ENCODE measurements at places on chromosomes 1 and 21.

GRCh38 chr21:38819051-38819718 lies 13.5 kb downstream of the ETS2 start:
- DNase-seq = no peak

- peak; percentile 16 for DNase-seq
Measured at GRCh38 chr1:41313661-41314131, 47.5 kb upstream of the FOXO6 start.

DNA sequence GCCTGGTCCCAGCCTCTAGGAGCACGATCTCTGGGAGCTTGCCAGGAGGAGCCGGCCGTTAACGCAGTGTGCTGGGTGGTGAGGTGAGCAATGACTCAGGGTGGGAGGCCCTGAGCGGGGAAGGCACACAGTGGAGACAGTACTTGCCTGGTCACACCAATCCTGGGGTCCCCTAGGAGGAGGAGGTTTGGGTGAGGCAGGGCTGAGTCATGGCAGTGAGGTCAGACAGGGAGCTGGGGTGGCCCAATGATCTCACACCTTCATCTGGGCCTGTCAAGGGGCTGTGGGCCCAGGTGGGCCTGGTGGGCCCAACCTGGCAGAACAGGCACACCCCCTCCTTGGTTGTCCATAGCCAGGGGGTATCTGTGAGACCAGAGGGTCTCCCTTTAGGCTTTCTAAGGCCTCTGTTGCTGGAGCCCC lies 8.6 kb upstream of the EDN2 start:
- no peak for DNase-seq

DNA sequence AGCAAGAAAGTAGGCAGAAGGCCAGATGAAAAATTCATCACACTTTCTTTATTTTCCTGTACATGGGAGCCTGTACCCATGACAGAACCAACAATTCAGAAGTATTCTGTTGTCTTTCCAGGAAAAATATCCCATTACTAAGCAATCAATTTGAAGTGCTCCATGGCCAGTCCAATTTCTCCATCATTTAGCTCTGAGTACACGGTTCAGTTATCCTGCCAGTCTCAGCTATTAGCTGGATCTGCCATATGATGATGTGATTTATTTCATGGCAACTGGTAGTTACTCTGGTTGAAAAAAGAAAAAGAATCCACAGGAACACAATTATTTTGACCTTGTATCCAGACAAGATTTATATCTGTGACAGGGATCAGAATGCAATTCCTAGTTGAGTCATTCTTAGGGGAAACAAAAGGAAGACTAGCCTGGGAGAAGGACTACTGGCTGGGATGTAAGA lies 70.6 kb upstream of the GORAB start:
- no peak for DNase-seq

DNA sequence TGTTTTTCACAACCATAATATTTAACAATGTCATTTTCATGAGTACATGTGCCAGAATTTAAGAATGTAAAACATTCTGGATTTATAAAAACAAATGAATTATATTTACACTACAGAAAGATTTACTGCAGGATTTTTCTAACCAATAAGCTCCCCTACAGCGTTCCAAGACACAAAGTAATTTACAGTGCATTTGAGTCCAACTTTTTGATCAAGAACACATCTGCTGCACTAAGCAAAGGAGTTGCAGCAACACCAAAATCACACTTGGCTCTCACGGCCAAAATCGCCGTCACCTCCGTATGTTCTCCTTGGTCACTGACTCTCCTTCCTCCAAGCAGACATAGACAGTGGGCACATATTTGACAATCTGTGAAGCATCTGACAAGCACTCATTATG lies 7.7 kb downstream of the VPS26C start:
- no peak for DNase-seq

DNA sequence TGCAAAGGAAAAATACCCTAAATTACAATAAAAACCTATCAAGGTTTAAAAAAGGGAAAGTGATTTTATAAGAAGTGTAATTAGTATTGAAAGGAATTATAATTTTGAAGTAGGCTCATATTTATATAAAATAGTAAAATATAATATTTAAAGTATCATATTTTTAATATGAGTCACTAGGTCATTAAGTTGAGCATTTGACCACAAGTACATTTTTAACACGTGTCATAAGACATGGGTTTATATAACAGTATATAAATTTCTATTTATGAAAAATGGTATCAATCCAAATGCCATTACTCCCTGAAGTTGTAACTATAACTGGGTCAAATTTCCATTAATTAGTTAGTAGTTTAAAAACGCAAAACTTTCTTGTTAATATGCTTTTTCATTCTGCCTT lies 365.9 kb downstream of the COL11A1 start:
- no peak for DNase-seq

- no peak for DNase-seq
Measured at GRCh38 chr1:11458811-11459275, 20.1 kb upstream of the DISP3 start.

GRCh38 chr1:168918860-168919741 lies 187.4 kb upstream of the ATP1B1 start:
- DNase-seq = no peak

DNA sequence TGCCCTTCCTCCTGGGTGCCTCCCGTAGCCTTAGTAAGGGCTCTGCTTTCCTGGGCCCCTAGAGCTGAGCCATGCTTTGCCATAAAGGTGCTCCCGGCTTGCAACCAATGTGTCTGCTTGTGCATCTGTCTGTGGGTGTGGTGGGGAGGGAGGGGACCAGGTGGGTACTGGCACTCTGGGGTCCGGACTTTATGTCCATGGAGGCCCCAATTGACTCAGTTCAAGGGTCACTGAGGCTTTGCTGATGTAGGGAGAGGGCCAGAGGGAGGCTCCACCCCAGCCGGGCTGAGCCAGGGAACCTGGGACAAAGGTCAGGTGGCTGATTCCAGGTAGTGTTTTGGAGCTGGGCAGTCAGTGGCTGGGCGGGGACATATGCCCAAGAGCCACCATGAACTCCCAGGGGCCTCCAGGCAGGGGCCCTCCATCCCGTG lies 15.0 kb downstream of the TNFRSF25 start:
- no peak for DNase-seq

GRCh38 chr21:35852820-35853219 lies 207.5 kb downstream of the SETD4 start:
- DNase-seq = no peak

DNA sequence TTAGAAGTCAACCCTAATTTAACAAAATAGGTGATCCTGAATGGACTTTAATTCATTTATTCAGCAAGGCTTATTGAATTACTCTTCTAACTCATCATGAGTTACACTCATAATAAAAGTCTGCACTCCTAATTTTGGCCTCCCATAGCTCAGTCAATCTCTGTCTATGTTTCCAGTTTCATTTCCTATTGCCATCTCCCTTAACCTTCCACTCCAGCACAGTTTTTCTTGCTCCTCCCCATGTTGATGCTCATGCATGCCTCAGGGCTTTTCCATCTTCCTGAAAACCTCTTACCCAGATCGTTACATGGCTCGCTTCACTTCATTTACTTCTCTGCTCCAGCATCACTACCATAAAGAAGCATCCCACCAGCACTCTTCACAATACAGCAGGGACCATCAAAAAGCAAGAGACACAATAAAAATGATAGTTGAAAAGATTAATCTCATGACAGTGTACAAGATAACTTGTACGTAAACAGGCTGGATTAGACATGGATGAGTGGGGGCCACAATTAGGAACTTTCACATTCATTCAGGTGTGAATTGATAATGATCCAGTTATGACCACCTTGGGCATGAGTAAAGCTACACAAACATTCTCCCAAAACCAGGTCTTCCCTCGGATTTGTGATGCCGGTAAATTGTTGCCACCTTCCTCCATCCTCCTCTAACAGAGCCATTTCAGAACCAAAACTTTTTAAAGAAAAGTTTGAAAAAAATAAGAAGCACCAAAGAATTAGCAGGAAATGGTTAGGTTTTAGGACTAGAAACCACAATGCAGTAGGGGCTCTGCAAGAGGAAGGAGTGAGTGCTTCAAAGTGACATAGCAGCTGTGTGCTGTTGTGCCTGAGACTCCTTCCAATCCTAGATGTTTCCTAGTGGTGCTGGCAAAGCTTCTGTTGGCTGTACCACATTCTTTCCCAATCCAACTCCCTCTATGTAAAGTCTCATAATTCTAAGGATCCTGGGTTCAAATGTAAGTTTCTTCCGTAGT lies 89.8 kb downstream of the OLFML2B start:
- DNase-seq = peak; percentile 37

GRCh38 chr21:45800339-45801080 lies 157.0 kb downstream of the PCBP3 start:
- DNase-seq = no peak

GRCh38 chr1:161952607-161953172 lies 71.0 kb downstream of the OLFML2B start:
- DNase-seq = no peak

DNA sequence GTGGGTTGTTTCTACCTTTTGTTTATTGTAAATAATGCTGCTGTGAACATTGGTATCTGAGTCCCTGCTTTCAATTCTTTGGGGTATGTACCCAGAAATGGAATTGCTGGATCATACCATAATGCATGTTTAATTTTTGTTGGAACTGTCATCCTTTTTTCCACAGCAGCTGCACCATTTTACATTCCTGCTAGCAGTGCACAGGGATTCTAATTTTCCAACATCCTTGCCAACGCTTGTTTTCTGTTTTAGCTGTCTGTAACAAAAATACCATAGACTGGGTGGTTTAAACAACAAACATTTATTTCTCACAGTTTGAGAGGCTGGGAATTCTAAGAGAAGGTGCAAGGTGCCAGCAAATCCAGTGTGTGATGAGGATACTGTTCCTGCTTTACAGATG lies 65.1 kb downstream of the RAVER2 start:
- DNase-seq = no peak

DNA sequence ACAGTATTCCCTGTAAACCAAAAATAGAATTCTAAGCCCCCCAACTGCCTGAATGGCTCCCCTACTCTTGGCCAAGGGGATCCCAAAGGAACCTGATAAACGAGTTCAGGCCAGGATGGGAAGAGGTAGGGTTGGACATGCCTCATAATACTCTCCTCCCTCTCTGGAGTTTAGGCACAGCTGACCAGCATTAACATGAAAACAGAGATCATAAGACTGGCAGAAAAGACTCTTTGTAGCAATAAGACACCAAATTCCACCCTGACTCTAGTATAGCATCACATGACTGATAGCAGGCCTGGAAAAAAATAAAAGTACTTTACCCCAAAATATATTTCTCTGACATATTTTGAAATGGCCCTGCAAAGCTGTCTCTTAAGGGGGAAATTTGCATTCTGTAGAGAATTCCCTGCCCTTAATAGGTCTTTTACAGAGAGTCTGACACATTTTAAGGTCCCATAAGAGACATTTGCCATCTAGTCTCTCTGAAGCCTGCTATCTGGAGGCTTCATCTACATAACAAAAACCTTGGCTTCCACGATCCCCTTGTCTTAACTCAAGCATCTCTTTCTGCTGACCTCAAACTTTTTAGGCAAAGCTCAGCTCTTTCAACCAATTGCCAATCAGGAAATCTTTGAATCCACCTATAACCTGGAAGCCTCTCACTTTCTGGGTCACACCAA lies 55.9 kb downstream of the SIK1 start:
- DNase-seq = no peak

- no peak for DNase-seq
Measured at GRCh38 chr1:109807822-109808680, 44.3 kb upstream of the EPS8L3 start.

Data from CD4-positive, alpha-beta T cell treated with Interleukin-10 for 1 hour (primary cell).